ENCODE measurements at places on chromosomes 4 and X. TPM values are rescaled to one million over a fixed set of nuclear protein-coding genes. Genes with fewer than 3 reads are reported as not detected.

DNA sequence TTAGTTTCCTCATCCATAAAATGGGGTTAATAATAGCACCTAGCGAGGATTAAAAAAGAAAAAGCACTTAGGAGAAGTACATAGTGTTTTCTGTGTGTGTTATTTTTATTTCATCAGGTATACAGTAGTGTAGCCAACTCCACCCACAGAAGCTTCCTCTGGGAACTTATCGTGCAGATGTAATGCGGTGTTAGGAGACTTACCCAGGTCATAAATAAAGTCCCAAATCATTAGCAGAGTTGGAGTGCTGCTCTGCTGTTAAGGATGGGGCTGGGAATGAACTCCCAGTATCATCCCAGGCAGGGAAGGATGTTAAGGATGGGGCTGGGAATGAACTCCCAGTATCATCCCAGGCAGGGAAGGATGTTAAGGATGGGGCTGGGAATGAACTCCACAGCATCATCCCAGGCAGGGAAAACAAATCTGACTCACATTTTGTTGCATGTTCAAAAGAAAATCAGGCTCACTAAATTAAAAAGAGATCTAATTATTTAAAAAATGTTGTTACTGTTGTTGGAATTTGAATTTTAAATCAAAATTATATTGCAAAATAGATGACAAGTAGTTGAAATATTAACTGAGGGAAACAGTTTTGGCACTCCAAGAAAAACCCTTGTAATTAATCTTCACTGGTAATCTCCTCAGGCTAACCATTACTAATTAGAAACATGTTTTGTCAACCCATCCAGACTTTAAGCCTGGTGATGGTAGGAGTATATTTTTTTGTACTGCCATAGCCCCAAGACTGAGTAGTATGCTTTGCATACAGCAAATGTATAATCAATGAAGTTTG is 10.2 kb upstream of the SFRP2 start:
- no peaks in the 10 kb centered on the region for H3K36me3 ChIP-seq
- DNase-seq: no peak
- H3K27ac ChIP-seq: no peak overlapping the region
- peaks cover 3% of the 10 kb centered on the region for H3K27me3 ChIP-seq
- no peaks in the 10 kb centered on the region for H3K4me1 ChIP-seq

DNA sequence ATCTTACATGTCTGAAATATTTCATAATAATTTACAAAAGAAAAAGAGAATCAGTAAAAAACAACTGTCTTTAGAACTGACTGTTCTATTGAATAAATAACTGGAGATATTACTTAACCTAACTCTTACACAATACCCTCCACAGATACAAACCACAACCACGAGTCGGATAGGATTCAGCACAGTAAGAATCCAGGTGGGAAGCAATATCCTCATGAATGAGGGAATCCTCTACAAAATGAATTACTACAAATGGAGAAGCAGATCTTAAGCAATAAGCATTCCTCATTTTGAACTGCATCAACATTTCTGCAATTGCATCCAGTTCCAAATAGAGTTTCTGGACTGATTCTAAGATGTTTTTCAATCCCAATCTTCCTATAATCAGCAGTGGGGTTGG is 227.1 kb downstream of the SH2D1A start:
- no peak overlapping the region for H3K4me3 ChIP-seq
- H3K4me1 ChIP-seq: no peaks in the 10 kb centered on the region
- DNase-seq: no peak
- H3K27me3 ChIP-seq: no peaks in the 10 kb centered on the region

DNA sequence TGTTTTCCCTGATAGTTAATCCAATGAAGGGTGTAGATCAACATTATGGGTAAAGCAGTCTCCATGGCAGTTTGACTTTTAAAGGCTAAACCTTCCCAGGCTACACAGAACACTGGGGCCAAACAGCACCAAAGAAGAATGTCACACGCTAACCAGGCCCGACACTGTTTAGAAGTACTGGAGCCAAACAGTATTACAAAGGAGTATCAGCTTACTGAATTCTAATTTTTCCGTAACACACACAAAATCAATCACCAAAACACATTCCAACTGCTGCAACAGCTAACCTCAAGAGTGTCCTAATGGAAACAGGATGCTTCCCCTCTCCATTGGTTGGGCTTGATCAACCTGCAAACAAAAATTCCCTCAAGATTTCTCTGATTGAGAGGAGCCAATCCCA is 783.5 kb downstream of the PCDH18 start:
- H3K4me1 ChIP-seq: no peaks in the 10 kb centered on the region
- no peak overlapping the region for H3K4me3 ChIP-seq
- H3K36me3 ChIP-seq: no peaks in the 10 kb centered on the region
- H3K27ac ChIP-seq: no peak overlapping the region
- DNase-seq: no peak
- no peaks in the 10 kb centered on the region for H3K27me3 ChIP-seq

DNA sequence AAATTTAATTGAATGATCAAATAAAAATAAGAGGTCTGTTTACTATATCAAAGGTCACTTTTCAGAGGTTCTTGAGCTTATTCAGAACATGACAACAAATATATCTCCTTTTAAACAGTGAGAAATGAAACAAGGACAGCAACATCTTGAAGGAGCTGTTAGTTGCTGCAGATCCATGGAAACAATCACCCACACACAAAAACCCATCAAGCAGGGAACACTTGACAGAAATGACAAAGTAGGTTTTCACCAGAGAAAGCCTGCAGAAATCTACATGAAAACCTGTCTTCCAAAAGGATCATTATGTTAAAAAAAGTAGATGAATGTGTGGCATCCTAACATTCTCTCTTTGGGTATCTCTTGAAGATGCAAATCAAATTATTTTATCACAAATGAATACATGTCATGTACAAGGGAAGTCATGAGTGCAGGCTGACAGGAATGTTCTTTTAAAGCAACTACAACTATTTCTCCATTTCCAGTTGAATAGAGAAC is 203.0 kb downstream of the GRIA2 start:
- H3K36me3 ChIP-seq: no peaks in the 10 kb centered on the region
- H3K27ac ChIP-seq: no peak overlapping the region
- H3K27me3 ChIP-seq: no peaks in the 10 kb centered on the region
- no peak for DNase-seq
- H3K4me1 ChIP-seq: no peaks in the 10 kb centered on the region
- no peak overlapping the region for H3K4me3 ChIP-seq

DNA sequence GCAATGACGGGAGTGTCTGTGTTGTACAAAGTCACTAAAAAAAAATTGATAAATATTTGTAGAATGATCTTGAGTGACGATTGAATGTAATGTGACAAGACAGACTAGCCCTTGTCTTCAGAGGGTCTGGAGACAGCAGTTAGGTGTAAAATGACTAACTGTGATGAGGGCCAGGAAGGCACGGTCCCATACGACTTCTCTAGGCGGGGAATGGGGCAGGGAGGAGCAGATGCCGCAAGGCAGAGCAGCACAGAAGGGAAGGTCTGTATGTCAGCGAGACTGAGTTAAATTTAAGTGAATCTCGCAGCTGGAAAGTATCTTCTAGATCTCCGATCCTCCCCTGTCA is 405 bp downstream of the CENPE start:
- peaks cover 39% of the 10 kb centered on the region for H3K36me3 ChIP-seq
- peak overlapping the region; percentile 84 for H3K4me3 ChIP-seq
- peaks cover 8% of the 10 kb centered on the region for H3K4me1 ChIP-seq
- peak overlapping the region; percentile 75 for H3K27ac ChIP-seq
- DNase-seq: no peak

GRCh38 chr4:99062120-99062519 is 26.5 kb downstream of the ADH5 start:
- peaks cover 5% of the 10 kb centered on the region for H3K4me1 ChIP-seq
- no peak overlapping the region for H3K27ac ChIP-seq
- H3K27me3 ChIP-seq: no peaks in the 10 kb centered on the region
- no peak for DNase-seq

- H3K27me3 ChIP-seq: no peaks in the 10 kb centered on the region
- no peak for DNase-seq
- no peaks in the 10 kb centered on the region for H3K4me1 ChIP-seq
- H3K27ac ChIP-seq: no peak overlapping the region
- no peak overlapping the region for H3K4me3 ChIP-seq
Measured at GRCh38 chr4:145295122-145295521, 114.7 kb upstream of the OTUD4 start.

GRCh38 chrX:9582956-9583355 is 118.1 kb downstream of the TBL1X start:
- H3K4me1 ChIP-seq: no peaks in the 10 kb centered on the region
- H3K4me3 ChIP-seq: no peak overlapping the region
- no peaks in the 10 kb centered on the region for H3K36me3 ChIP-seq
- no peaks in the 10 kb centered on the region for H3K27me3 ChIP-seq
- no peak for DNase-seq
- H3K27ac ChIP-seq: no peak overlapping the region

DNA sequence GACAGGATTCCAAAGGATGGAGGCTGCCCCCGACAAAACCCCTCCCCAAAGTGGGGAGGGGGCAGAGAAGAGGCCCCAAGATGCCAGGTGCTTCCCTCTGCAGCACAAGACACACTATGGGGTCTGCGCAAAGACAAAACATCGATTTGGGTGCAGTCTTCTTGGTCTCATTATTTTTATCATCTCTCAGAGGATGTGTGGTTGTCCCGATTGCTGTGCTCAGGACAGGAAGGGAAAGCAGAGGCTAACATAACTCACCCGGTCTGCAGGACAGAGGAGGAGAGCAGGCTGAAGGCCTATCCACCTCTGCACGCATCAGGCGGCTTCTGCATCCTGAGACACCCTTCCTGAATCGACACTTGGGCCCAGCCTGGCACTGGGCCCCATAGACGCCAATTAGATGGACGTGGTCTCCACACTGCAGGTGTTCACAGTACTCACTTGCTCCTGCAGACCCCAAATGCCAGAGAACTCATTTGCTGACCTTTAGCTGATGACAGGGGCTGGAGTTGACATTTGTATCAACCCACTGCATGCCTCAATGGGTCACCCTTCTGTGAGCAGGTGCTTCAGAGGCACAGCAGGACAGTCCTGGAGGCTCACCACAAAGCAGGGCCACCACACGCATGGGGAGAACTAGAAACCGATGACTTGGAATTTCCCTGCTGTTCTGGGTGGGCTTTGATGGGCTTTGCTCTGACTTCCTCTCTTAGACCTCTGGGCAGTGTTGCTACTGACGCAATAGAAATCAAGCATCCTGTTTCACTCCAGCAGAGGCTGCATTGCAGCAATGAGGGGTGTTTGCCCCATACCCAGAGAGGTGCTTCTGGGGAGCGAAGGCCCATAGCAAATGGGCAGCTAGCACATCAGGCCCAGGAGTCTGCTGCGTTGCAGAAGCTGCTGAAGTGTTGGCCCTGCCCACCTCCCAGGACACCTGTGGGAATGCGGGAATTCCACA is 96.3 kb upstream of the ENPP6 start:
- H3K27ac ChIP-seq: no peak overlapping the region
- DNase-seq: no peak
- no peak overlapping the region for H3K4me3 ChIP-seq
- H3K27me3 ChIP-seq: no peaks in the 10 kb centered on the region

GRCh38 chr4:184331268-184331995 is 113.8 kb upstream of the ENPP6 start:
- no peaks in the 10 kb centered on the region for H3K27me3 ChIP-seq
- no peak overlapping the region for H3K4me3 ChIP-seq
- H3K36me3 ChIP-seq: no peaks in the 10 kb centered on the region
- H3K4me1 ChIP-seq: no peaks in the 10 kb centered on the region
- DNase-seq: no peak

- no peak overlapping the region for H3K4me3 ChIP-seq
- DNase-seq: no peak
- H3K27ac ChIP-seq: no peak overlapping the region
- H3K36me3 ChIP-seq: no peaks in the 10 kb centered on the region
- no peaks in the 10 kb centered on the region for H3K27me3 ChIP-seq
- H3K4me1 ChIP-seq: no peaks in the 10 kb centered on the region
Measured at GRCh38 chrX:31420302-31420701, 348.5 kb upstream of the FTHL17 start.

DNA sequence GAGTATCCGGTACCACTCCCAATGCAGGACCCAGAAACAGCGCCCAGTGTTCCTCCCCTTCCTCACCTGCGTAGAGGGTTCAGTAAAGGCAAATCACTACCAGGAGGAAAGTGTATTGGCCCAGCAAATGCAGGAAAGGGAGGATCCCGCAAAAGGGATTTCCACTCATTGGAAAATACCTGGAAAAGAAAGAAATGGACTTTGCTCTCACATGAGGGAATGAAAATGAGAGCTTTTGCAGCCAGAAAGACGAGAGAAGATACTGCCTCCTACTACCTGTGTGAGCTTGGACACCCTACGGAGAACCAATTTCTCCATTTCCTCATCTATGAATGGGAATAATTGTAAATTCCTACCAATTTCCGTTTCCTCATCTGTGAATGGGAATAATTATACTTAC is 184.1 kb upstream of the PPARGC1A start:
- no peaks in the 10 kb centered on the region for H3K27me3 ChIP-seq
- no peak overlapping the region for H3K4me3 ChIP-seq
- no peak overlapping the region for H3K27ac ChIP-seq
- H3K36me3 ChIP-seq: no peaks in the 10 kb centered on the region
- DNase-seq: peak; percentile 11
- H3K4me1 ChIP-seq: no peaks in the 10 kb centered on the region

DNA sequence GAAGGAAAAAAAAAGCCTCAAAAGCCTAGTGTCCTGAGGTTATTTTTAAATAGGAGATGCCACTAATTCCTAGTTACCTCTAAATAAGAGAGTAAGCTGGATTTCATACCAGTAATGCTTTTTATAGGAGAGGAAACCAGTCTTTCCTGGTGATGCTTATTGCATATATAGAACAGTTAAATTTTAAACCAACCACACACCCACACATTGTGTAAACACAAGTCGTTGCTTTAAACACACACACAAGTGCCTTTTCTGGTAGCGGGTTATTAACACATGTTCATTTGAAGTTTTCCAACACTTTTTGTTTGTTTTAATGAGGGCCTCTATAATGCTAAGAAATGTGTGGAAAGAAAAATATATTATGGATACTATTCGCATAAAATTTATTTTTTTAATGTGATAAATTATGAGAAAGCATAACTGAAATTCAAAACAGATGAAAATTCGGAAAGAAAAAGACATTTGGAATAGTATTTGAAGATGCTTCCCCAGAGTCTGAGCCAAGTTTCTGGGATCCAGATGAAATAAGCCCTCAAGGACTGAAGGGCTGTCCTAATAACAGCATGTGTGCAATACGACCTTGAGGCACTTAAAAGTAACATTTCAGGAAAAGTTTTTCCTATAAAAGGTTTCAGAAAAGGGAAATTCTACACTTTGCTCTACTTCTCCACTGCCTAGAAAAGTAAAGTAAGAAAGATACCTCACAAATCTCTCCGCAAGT is 2.0 kb downstream of the ANTXR2 start:
- no peaks in the 10 kb centered on the region for H3K4me1 ChIP-seq
- no peak overlapping the region for H3K4me3 ChIP-seq
- no peak overlapping the region for H3K27ac ChIP-seq
- DNase-seq: no peak
- no peaks in the 10 kb centered on the region for H3K36me3 ChIP-seq
- no peaks in the 10 kb centered on the region for H3K27me3 ChIP-seq

C4orf50 gene
- not detected for total RNA-seq

RASL11B gene
- total RNA-seq: 0.67 TPM

SPARCL1 gene
- total RNA-seq: 1.1 TPM

NAP1L3 gene
- 0.17 TPM for total RNA-seq

P2RY8 gene
- not detected for total RNA-seq

All from A673 (cell line).